ENCODE measurements at places on chromosomes 12 and 14. TPM values are rescaled to one million over a fixed set of nuclear protein-coding genes. Genes with fewer than 3 reads are reported as not detected.

Gene RNASE4
- total RNA-seq: 7.8 TPM

GRCh38 chr14:36502558-36503508 is 17.2 kb downstream of the NKX2-1 start:
- no peak for DNase-seq

- no peak for DNase-seq
Measured at GRCh38 chr12:25427337-25428249, 125.5 kb downstream of the LMNTD1 start.

DNA sequence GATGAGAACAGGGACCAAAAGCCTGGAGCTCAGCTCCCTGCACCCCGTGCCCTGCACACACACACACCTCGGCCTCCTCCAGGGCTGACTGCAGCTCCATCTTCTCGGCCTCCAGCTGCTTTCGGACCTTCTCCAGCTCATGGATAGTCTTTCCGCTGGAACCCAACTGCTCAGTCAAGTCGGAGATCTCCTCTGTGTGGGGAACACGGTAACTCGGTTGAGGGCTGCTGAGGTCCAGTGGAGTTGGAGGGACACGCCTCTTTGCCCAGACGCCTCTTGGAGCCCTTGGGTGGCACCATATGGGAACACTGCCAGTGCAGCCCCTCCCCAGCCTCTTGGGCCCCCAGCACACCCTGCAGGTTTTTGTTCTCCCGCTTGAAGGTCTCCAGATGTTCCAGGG is 8.7 kb upstream of the MYH6 start:
- no peak for DNase-seq

Gene IFNG
- total RNA-seq: not detected

GRCh38 chr12:31029916-31030562 is 43.6 kb upstream of the DDX11 start:
- DNase-seq: no peak

DNA sequence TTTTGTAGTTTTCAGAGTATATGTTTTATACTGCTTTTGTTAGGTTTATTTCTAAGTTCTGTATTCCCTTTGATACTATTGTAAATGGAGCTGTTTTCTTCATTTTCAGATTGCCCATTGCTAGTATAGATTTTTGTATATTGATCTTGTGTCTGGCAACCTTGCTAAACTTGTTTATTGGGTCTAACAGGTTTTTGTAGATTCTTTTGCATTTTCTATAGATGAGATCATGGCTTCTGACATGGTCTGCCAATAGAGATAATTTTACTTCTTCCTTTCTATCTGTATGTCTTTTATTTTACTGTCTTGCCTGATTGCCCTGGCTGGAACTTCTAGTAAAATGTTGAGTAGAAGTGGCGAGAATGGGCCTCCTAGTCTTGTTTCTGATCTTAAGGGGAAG is 40.3 kb downstream of the ANKRD9 start:
- no peak for DNase-seq

GRCh38 chr14:53493320-53493719 is 340.2 kb upstream of the DDHD1 start:
- no peak for DNase-seq

- no peak for DNase-seq
Measured at GRCh38 chr14:56358851-56359614, 220.6 kb upstream of the TMEM260 start.

DNA sequence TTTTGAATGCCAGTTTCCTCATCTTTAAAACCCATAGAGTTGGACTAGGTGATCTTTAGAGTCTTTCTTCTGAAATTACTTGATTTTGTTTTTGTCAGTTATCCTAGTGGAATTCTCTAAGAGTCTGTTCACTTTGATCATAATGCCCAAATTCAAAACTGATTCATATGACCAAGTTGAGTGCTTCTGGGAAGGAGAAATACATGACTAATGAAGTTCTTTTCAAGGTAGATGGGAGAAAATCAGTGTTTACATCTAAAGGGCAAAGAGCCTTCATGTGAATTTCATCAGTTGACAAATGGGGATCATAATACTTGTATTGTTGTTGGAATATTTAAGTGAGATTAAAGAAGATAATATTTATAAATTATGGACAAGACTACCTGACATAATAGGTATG is 53.2 kb downstream of the ERC1 start:
- DNase-seq: no peak

Gene RTL1
- total RNA-seq: not detected

GRCh38 chr14:52412426-52412825 is 98.3 kb downstream of the PTGER2 start:
- no peak for DNase-seq

- DNase-seq: no peak
Measured at GRCh38 chr12:43396671-43397070, 155.3 kb downstream of the ADAMTS20 start.

Gene OVCH1
- total RNA-seq: not detected

GRCh38 chr12:95460105-95460504 is 13.8 kb upstream of the METAP2 start:
- no peak for DNase-seq

DNA sequence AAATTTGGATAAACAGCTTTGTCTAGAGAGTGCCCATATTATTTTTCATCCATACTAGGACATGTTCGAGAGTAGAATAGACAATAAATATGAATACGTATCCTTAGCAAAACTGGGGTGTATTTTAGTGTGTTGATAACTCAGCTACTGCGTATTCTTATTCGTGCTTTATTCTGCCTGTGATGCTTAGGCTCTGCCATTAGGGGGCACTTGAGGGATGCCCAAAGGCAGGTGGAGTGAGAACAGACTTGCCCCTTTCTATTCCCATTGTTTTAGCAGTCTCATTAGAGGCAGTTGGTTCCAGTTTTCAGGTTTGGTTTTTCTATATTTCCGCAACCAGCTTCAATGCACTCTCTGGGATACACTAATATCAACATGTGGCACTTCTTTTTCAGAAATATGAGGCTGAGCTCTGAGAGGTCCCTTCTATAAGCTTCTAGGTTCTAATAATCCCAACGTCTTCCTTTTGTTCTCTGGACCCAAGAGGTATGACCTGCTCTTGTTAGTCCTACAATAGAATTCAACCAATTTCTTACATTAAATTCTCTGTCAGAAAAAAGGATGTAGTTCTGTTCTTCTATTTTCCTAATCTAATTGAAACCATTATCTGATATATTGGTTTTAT is 985.7 kb upstream of the FBXO33 start:
- DNase-seq: peak; percentile 25

Gene TBK1
- 35.2 TPM for total RNA-seq
